ENCODE measurements at places on chromosomes 7 and 10.

DNA sequence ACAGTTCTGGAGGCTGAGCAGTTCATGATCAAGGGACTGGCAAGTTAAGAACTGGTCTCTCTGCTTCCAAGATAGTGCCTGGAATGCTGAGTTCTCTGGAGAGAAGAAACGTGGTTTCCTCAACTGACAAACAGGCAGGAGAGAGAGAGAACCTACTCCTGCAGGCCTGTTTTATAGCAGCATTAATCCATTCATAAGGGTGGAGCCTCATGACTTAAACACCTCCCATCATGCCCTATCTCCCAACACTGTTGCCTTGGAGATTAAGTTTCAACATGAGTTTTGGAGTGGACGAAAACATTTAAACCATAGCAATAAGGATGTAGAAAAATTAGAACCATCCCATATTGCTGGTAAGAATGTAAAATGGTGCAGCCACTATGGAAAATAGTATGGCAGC, 32.3 kb upstream of the IMMP2L start:
- DNase-seq, result no peak

- DNase-seq, result no peak
These were observed 236.0 kb downstream of the MAGI2 start for GRCh38 chr7:79217468-79217867.

DNA sequence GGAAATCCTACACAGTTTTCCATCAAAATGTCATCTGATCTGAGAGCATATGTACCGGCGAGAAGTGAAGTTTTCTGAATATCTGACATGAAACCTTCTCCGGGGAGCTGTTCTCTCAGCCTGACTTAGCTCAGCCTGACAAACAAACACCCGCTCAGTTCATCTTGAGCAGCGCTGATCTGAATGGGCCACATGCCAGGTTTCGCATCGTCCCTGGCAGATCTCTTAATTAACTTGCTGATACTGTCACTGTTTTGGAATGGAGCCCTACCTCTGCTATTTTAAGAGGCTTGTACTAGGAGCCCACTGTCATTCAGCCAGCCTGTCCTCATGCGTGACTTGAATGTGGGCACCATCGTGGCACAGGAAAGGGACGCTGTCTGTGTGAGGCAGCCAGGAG, 109.2 kb downstream of the STRA8 start:
- DNase-seq, result no peak

DNA sequence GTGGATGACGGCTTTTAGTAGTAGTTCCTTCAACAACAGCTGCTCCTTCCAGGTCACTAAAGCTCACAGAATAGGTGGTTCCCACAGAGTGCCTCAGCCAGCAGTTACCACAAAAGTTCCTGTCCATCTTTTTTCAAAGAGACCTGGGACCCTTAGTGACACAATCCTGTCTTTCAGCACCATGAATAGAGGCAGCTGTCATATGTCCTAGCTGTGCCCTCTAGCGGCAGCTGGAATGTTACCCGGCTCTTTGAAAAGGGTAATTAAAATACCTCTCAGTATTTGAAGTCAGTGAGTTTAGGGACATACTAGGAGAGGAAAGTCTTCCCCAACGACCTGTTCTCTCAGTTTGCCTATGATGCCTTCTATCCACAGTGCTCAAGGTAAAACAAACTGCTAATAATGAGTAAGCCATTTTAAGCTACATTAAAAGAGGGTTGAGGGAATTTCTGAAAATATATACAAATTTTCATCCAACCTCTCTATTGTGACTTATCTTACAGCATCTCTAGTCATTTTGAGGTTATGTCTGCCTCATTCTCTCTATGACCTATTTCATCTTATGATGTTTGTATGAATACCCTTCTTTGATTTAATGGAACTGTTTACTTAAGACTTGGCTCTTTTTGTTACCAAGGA, 290.8 kb downstream of the NXPH1 start:
- DNase-seq, result peak; percentile 0

- no peak for DNase-seq
These were observed 184.9 kb upstream of the GNAI1 start for GRCh38 chr7:79949778-79950177.

- peak; percentile 76 for DNase-seq
These were observed 174.9 kb upstream of the NRP1 start for GRCh38 chr10:33509231-33509831.

DNA sequence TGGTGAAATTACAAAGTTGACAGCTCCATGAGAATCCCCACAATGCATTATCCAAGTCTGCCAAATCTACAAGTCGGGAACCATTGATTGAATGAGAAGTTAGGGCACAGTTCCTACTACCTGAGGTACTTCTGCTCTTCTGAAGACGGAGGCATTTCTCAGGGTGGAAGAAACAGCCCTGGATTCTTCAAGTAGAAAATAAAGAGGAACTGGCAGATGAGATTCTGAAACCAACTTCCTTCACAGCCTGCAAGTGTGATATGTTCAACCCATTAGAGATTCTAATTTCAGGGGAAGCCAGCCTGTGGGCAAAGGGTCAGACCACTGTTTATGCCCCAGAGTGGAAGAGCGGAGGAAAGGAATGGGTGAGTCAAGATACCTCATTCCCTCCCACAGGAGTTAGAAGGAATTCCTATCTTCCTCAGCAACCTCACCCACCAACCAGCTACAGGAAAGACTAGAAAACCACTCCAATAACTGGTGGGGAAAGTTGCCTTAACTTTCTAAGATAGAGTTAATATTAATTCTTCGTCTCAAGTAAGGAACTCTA, 50.5 kb upstream of the BMPER start:
- DNase-seq, result peak; percentile 85

DNA sequence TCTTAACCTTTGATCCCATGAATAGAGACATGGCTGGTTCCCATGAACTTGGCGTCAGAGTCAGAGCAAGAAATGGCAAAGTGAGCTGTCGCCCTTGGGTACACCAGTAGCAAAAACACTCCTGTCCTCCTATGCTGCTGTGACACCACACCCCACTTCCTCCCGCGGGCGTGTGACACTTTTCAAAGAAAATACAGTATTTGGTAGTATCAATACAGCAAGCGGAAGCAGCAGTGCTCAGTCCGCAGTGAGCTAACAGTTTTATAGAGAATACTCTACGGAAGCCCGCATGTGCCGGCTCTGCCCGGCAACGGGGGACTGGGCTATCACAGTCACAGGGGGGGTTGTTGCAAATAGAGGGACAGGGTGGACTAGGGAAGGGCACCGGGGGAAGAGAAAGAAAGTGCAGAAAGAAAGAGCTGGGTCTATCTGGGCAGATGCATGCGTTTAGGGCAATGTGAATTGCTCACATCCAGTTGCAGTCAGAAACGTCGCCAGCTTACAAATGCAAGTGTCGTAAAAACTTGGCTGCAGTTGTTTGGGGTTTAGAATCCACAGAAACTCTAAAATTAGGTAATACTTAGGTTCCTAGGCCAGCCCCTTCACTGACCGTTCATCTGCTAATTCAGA, 49.8 kb downstream of the PRKCQ start:
- no peak for DNase-seq

DNA sequence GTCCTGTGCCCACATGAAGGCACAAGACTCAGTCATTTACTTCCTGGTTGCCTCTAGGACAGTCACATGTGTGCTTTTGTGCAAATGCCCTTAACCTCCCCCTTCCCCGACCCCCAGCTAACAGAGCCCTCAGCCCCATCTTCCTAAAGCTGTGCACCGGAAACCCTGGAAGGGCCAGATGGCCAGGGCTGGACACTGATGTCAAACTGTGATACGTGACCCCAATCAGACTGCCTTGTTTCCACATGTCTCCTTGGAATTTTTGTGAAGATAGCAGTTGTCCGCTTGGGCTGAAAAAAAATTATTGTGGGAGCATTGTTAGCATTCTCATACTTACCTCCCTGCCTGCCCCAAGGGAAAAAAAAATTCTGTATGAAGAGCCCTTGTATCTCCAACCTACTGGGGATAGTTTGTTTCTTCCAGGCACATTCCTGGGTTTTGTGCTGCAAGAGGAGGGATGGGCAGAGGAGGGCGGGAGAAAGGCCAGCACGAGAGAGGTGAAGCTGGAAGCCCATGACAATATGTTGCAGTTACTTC, 17.0 kb upstream of the ADAM12 start:
- peak; percentile 71 for DNase-seq

GRCh38 chr7:115005953-115006352, 84.1 kb downstream of the MDFIC start:
- no peak for DNase-seq

Data from fibroblast of skin of back (primary cell).